Lung (tissue), 17 donors: ENCODE measurements at places on chromosomes 6 and 20. TPM values are rescaled to one million over a fixed set of nuclear protein-coding genes. Genes with fewer than 3 reads are reported as not detected.

Gene MOG
- total RNA-seq = not detected

Gene RIPPLY2
- total RNA-seq = not detected

Gene ATP6V1G2
- total RNA-seq = 0.28 TPM

Gene RNF39
- 2.3 TPM for total RNA-seq

Gene HLA-E
- total RNA-seq = 502 TPM

Gene BHLHE23
- total RNA-seq = not detected
